ENCODE measurements at places on chromosomes 4 and X.

DNA sequence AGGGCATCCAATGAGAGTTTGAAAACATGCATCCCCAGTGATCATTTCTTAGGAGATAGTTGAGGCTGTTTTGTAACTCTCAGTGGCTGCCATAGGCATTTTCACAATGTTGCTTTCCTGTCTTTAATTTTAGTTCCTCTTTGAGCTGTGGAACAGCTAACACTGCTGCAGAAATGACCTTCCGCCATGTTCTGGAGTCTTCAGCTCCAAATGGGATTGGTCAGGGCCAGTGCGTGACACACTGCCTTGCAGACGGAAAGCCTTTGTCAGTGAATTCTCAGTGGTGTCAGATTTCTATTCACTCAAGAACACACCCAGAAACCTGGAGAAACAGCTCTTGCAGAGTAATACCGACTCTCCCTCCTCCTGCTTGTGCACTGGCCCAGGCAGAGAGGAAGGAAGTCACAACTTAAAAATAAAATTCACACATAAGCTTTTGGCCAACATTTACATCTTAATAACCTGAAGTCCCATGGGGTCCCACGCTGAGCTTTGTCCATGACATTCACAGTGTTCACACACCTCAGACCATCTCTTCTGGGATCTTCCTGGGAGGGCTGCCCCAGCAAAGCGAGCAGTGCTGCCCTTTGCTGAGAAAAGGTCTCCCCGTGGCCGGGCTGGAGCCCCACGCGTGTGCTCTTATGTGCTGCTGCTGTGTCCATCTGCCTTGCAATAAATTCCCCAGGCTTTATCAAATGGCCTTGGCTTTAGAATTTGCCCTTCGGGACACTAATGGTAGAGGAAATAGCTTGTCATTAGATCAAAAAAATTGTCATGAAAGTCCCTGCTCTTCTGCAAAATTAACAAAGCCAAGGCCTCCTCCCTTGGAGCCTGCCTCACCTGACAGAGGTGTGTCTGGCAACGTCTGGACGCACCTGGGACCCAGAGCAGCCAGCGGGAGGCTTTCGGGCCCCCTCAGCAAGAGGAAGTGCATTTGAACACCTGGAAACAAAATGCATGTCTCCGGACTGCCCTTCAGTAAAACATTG, 126.8 kb downstream of the IRF2 start:
- no peak for DNase-seq

DNA sequence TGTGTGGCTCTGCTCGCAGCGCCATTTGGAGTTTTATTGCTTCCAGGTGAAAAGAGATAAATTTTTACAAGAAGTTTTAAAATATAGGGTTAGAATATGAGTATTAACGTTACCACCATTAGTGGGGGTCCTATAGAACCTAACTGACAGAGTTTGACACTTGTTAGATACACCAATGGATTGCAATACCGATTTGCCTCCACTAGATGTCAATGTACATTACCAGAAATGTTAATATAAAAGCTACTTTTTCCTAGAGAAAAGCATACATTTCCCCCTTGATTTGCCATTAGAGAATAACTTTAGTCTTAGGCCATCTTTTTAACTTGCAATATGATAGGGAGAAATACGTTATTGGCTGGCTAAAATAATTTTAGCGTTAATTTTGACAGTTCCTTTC, 108.4 kb downstream of the LINC00632 start:
- DNase-seq, result no peak

GRCh38 chr4:184190711-184191110, 27.0 kb downstream of the ENPP6 start:
- DNase-seq, result no peak

DNA sequence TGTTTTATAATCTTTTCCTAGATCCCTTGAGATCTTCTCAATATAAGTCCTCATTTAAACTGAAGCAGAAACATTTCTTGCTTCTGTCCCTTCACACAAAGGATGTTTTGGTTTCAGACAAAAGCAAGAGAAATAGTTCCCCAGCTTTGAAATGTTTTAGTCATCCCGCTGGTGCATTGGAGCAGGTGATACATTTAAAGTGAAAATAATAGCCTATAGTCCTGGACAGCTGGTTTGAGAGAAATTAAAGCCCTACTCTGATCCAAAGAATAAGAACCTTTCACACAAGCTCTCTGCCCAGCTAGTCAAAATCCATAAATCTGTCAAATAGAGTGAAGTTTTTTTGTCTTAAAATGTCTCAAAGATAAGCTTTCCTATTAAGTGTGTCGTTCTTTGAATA, 79.4 kb downstream of the LUZP4 start:
- DNase-seq, result no peak

DNA sequence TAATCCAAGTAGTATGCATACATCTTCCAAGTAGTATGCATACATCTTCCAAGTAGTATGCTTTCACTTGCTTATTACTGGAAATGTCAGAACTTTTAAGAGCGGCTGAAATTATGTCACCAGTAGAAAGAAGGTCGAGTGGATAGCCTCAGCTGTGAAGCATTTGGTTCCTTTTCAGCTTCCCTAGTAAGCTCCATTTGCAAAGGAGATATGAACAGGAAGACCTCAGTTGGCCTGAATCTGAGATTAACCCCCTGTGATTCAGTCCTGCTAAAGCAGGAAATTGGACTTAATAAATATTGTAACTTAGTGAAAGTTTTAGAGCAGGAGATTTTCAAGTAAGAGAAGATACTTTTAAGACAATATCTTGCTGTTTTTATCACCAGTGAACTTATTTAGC, 48.1 kb downstream of the PCDH7 start:
- DNase-seq, result no peak

GRCh38 chrX:85084770-85085393, 81.2 kb downstream of the APOOL start:
- DNase-seq, result no peak

- DNase-seq, result no peak
Measured at GRCh38 chr4:1463927-1464540, 57.8 kb upstream of the NKX1-1 start.
